Fibroblast of the aortic adventitia (primary cell): ENCODE measurements at places on chromosomes 2 and 18. TPM values are rescaled to one million over a fixed set of nuclear protein-coding genes. Genes with fewer than 3 reads are reported as not detected.

The PLEKHH2 gene
- 5.4 and 20.0 TPM in 2 replicates for total RNA-seq

DNA sequence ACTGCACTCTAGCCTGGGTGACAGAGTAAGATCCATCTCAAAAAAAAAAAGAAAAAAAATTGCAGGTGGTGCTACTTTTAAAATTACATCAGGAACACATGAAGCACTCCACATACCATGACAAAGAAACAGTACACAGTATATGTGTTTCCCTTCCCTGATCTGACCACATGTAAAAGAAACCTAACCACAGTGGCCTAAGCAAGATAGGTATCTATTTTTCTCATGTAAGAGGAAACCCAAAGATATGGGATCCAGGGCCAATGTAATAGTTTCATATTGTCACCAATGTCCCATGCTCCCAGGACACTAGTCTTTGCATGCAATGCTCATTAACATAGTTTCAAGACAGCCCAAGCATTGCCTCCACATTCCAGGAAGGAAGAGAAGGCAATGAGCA, 99.9 kb downstream of the DYM start:
- no peak for DNase-seq

The PRSS56 gene
- total RNA-seq: not detected in 2 replicates

The RAX gene
- not detected in 2 replicates for total RNA-seq

DNA sequence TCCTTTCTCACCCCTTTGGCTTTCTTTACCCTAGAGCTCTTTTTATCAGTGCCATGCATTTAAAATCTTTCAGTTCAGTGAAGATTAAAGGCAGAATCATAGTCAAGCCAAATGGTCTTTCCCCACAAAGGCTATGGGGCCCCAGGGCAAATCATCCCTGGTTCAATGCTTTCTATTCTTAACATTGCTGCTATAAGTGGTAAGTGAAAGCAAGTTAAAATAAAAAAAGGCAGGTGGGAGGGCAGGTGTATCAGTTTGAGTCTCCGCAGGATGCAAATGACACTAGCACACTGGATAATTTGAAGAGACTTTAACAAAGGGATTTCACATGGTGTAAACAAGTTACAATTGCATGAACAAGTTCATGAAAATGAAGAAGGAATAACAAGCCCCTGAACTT, 757.4 kb downstream of the SATB2 start:
- DNase-seq: no peak

The CPO gene
- total RNA-seq: 0.18 TPM in 1 of 2 replicates, not detected in the other

DNA sequence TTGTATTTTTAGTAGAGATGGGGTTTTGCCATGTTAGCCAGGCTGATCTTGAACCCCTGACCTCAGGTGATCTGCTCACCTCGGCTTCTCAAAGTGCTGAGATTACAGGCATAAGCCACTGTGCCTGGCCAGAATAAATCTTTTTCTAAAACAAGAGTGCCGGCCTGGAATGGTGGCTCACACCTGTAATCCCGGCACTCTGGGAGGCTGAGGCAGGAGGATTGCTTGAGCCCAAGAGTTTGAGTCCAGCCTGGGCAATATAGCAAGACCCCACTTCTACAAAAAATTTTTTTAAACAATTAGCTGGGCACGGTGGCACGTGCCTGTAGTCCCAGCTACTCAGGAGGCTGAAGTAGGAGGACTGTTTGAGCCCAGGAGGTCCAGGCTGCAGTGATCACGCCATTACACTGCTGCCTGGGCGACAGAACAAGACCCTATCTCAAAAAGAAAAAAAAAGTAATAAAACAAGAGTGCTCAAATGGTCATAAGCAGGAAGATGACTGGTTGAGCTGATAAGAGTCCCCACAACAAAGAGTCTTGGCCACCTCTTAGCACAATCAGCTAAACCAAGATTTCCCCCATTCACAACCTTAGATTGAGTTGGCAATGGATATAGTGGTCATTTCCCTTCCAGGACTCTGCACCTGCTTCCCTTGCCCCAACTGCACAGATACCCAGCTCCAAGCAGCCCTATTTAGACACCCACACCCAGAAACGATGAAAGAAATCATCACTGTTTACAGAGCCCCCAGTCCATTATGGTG, 5.8 kb upstream of the UCN start:
- DNase-seq: no peak

The SERPINB11 gene
- not detected in 2 replicates for total RNA-seq

GRCh38 chr2:74524955-74525716, 895 bp downstream of the DQX1 start:
- DNase-seq: no peak
